IMR-90 (cell line): ENCODE measurements at places on chromosomes 3 and 15. TPM values are rescaled to one million over a fixed set of nuclear protein-coding genes. Genes with fewer than 3 reads are reported as not detected.

DNA sequence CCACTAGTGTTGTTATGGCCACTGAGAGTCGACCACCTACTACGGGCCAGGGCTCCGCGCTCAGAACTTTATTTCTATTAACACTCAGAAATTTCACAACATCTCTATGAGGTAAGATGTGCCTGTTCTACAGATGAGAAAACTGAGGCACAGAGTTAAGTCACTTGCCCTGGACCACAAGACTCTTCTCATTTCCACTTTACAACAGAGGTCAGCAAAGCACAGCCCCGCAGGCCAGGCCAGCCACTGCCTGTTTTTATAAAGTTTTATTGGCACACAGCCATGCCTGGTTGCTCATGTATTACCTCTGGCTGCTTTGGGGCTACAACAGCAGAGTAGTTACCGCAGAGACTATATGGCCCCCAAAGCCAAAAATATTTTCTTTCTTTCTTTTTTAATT lies 503.6 kb downstream of the SHQ1 start:
- H3K27me3 ChIP-seq: 0 out of 2 replicates have a peak, but pooled peaks cover 2% of the 10 kb centered on the region
- no peak overlapping the region for H3K4me3 ChIP-seq
- no peaks in the 10 kb centered on the region for H3K36me3 ChIP-seq
- DNase-seq: no peak
- H3K4me1 ChIP-seq: no peaks in the 10 kb centered on the region; the same call in 1 of the 2 replicates
- no peak overlapping the region for H3K27ac ChIP-seq

The SLC6A1 gene
- polyA plus RNA-seq: 0.02 TPM in 1 of 2 replicates, not detected in the other

The PPP2R3A gene
- polyA plus RNA-seq: 10.2 and 11.3 TPM in 2 replicates

DNA sequence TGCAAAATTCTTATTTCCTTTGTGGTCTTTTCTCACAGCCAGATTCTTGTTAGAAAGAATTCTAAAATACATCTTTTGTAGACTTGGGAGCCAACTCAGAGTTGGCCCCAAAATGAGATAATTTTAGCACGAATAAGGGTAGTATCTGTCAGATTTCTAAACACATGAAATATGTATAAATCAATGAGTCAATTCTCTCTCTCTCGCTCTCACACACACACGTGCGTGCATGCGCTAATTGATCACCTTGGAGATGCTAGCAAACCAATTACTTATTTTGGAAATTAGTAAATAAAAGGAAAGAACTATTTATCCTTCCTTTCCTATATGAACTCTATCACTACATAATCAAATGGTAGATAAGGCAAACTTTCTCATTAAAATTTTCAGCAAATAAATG lies 32.9 kb upstream of the PIK3R4 start:
- H3K4me3 ChIP-seq: no peak overlapping the region
- H3K27ac ChIP-seq: no peak overlapping the region
- no peaks in the 10 kb centered on the region for H3K27me3 ChIP-seq
- no peaks in the 10 kb centered on the region for H3K4me1 ChIP-seq

The CADPS gene
- not detected in 2 replicates for polyA plus RNA-seq

DNA sequence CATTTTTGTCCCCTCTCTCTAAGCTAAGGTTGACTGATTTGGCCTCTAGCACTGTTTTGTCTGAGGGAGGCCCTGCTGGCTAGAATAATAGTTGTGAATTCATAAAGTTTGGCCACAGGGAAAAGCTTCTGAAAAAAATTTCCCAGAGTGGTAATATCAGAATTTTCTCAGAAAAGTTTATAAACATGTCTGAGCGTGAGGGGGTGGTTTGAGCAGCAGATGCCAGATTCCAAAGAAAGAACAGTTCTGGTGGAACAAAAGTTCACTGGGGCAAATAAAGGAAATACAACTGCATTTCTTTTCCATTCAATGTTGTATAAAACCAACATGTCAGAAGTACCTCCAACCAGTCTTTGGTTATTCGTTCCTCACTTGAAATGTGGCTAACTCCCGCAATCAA lies 61.2 kb downstream of the CLDN1 start:
- no peaks in the 10 kb centered on the region for H3K27me3 ChIP-seq
- no peaks in the 10 kb centered on the region; the same call in 1 of the 2 replicates for H3K4me1 ChIP-seq
- no peak overlapping the region for H3K27ac ChIP-seq

The IQCH gene
- polyA plus RNA-seq: 0.42 and 0.60 TPM in 2 replicates

The ZNF662 gene
- 0.29 and 0.30 TPM in 2 replicates for polyA plus RNA-seq

DNA sequence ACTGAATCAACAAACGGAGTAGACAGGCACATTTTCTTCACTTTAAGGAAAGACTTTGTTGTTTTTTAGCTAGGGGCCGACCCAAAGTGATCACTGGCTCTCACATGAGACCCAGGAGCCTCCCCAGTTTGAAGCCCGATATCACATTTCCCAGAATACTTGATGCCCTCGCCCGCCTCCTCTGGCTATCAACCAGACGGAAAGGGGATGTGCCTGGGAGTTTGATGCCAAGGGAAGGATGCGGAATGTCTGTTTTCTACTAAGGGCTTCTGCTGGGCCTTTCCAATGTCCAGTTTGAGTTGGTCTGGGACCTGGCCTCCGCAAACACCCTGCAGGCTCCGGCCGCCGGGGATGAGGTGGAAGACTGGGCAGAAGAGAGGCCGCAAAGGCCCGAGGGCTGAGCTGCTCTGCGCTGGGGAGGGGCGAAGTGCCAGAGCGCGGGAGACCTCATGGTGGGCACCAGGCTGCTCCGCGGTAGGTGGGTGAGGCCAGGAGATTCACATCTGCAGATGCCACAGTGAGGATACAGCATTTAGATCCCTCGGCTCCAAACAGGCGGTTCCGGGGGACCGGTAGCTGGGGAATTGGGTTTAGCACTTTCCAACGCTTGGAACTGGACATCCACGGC lies 491 bp upstream of the ZNF774 start:
- no peak for DNase-seq
- H3K4me1 ChIP-seq: no peaks in the 10 kb centered on the region
- H3K36me3 ChIP-seq: no peaks in the 10 kb centered on the region
- no peak overlapping the region for H3K27ac ChIP-seq
- no peaks in the 10 kb centered on the region for H3K27me3 ChIP-seq
- peak overlapping the region; percentile 18; the same call in 1 of the 2 replicates for H3K4me3 ChIP-seq

- no peak for DNase-seq
- H3K27me3 ChIP-seq: no peaks in the 10 kb centered on the region
Observed at GRCh38 chr15:100520132-100520921, 8.4 kb downstream of the CERS3 start.

GRCh38 chr3:128814519-128815317 lies 64.7 kb upstream of the ACAD9 start:
- H3K4me3 ChIP-seq: no peak overlapping the region
- no peak for DNase-seq
- no peaks in the 10 kb centered on the region for H3K4me1 ChIP-seq
- no peaks in the 10 kb centered on the region for H3K27me3 ChIP-seq
- no peak overlapping the region for H3K27ac ChIP-seq
- H3K36me3 ChIP-seq: peaks cover 45% of the 10 kb centered on the region

- no peak for DNase-seq
- no peaks in the 10 kb centered on the region for H3K36me3 ChIP-seq
- H3K27me3 ChIP-seq: peaks cover 6% of the 10 kb centered on the region; the same call in 1 of the 2 replicates
- H3K4me1 ChIP-seq: peaks cover 6% of the 10 kb centered on the region
- no peak overlapping the region for H3K27ac ChIP-seq
- H3K4me3 ChIP-seq: no peak overlapping the region
Observed at GRCh38 chr3:55724407-55724784, 237.3 kb upstream of the WNT5A start.

GRCh38 chr3:188584162-188584529 lies 430.2 kb downstream of the LPP start:
- no peak overlapping the region for H3K27ac ChIP-seq
- peaks cover 11% of the 10 kb centered on the region for H3K4me1 ChIP-seq
- no peak overlapping the region for H3K4me3 ChIP-seq
- no peaks in the 10 kb centered on the region for H3K36me3 ChIP-seq
- H3K27me3 ChIP-seq: no peaks in the 10 kb centered on the region

The SLCO3A1 gene
- polyA plus RNA-seq: 8.1 and 11.2 TPM in 2 replicates

The EXD1 gene
- polyA plus RNA-seq: not detected in 2 replicates

DNA sequence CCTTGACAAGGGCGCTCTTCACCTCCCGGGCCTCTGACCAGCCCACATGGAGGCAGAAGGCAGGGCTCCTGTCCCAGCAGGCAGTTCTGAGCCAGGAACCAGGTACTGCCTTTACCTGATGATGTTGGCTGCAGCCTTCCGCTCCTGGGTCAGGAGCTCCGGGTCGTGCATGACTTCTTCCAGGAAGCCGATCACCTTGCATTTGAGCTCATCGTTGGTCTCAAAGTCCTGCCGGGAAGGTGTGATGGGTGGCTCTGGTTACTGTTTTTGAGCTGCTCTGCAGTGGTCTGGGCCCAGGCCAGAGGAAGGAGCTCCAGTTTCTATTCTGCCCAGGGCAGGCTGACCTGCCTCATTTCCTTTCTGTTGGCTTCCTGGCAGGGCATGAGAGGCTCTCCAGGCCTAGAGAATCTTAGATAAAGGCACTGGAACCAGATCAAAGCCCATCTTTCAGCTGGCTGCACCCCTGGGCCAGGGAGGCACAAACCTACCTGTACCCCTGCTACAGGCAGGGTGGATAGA lies 53.2 kb upstream of the CTSH start:
- no peak overlapping the region for H3K4me3 ChIP-seq
- no peaks in the 10 kb centered on the region; the same call in 1 of the 2 replicates for H3K27me3 ChIP-seq
- no peaks in the 10 kb centered on the region for H3K36me3 ChIP-seq
- DNase-seq: no peak
